IPS-NIHi11 (cell line): ENCODE measurements at places on chromosomes 12 and 14.
A peak's percentile ranks its signal among the peaks of the same experiment; 100 is the strongest.

GRCh38 chr12:58386136-58386535 lies 444.8 kb downstream of the ATP23 start:
- DNase-seq, result peak; percentile 11

DNA sequence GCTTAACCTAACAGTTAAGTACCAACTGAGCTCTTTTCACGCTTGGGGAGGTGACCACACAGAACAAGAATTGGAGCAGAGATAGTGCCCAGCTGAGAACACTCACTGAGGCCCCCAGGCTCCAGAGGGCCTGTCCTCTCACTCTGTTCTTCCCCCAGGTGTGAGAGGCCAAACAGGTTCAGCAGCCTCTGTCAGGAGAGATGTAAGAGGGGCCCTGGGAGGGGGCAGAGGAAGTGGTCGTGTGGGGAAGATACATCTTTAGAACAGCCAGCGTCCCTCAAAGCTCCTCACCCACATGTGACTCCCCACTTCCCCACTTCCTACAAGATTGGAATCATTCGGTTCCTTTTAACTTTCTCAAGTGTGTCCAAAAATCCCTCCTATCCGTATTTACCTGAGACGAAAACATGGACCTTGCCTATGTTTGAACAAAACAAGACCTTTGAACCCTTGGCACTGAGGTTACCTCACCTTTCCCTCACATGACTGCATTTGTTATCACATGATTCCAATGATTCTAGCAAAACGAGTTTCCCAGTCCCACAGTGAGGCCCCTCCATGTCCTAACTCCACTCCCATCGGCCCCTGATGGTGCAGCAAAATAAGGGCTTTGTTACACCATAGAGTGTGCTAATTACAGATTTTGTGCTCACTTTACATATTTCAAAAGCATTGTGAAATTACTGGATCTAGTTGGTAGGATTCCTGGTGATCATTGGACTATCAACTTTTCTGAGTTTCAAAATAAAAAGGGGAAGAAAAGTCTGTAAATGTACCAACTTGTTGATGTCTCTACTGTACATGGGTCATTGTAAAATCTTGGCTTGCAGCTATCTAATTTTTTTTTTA lies 40.0 kb upstream of the PAPOLA start:
- peak; percentile 26 for DNase-seq

- DNase-seq, result no peak
Observed at GRCh38 chr12:61821381-61821780, 438.8 kb upstream of the USP15 start.

- DNase-seq, result no peak
Observed at GRCh38 chr12:19120795-19121194, 8.7 kb upstream of the PLEKHA5 start.

DNA sequence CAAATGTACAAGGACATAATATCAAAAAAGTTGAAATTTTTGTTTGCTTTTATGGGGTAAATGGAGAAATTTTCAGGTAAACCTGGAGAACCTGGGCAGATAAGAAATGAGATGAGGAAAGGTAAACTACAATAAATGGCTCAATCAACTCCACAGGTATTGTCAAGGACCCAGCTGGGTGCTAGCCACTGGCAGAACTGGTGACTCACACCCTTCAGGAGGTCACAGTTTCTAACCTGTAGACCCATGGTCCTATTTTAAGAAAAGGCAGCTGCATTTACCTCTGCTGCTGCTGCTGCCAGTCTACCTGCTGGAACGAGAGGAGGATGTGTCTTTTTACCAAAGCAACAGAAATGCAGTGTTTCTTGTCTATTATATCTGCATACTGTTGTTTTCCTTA lies 226.6 kb downstream of the ALG10B start:
- DNase-seq, result peak; percentile 57

GRCh38 chr14:32382704-32383103 lies 53.6 kb downstream of the AKAP6 start:
- DNase-seq, result peak; percentile 20

GRCh38 chr14:98952593-98953350 lies 319.2 kb downstream of the BCL11B start:
- DNase-seq, result no peak

DNA sequence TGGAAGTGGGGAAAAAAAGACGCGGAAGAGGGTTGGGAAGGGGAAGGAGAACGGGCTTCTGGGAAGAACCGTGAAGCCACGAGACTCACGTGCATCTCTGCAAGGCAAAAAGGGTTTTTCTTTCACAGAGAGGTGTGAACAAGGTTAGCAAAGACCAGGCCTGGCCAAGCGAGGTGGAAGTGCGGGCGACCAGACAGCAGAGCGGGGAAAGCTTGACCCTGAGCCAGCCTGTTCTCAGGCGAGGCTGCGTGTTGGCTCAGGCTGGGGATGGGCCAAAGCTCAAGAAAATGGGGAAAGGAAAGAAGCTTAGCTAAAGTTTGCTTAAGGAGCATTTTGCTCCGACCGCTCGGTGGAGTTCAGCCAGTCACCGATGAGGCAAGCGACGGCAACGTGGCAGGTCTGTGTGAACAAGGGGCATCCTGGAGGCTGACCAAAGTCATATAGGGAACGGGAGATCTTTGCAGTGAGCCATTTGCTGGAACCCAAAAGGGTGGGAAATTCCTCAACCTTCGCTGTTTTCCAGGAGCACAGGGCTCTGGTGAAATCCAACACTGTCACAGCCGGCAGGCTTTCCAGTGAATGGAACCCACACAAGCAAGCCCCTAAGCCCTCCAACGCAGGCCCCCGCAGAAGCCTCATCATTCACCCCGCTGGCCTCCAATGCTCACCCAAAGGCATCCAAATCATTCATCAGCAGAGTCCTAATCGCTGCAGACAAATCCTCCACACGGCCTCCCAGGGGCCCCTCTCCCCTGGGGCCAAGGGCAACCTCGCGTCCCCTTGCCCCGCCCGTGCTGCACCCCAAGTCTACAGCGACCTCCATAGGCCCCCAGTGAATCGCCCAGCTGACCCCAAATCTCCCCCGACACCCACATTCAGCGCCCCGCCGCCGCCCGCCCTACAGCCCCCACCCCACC lies 754 bp downstream of the ZNF605 start:
- peak; percentile 19 for DNase-seq

DNA sequence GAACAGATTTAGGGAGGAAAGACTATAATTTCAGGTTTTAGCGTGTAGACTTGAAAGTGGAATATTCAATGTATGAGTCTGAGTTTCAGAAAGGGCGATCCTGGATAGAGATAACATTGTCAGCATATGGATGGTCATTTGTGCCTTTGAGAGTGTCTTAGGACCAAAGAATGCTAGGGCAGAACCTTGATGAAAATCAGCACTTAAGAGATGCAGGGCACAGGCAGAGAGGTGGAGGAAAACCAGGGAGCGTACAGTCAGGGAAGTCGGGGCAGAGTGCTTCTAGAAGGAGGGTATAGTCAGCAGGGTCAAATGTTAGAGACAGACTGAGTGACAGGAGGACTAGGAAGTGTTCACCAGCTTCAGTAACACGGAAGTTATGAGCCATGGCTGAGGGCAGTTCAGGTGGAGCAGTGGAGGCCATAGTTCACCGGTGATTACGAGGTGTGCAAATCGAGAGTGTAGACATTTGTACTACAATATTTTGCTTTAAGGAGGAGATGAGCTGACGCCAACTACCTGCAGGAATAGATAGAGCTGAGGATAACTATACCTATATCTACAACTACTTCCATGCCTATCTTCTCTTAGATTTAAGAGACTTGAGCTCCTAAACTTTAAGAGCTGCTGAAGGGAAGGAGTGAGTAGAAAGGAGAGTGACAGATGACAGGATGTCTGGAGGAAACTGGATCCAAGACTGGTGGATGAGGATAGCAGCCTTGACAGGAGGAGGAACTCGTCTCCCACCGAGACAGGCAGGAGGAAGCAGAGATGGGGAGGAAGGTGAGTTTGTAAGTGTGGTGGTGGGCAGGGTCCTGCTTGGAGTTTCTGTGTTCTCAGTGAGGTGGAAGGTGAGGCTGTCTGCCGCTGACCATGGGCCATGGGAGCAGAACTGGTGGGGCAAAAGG lies 6.5 kb downstream of the CBLN3 start:
- no peak for DNase-seq

- DNase-seq, result no peak
Observed at GRCh38 chr14:33393231-33393894, 454.7 kb downstream of the NPAS3 start.

DNA sequence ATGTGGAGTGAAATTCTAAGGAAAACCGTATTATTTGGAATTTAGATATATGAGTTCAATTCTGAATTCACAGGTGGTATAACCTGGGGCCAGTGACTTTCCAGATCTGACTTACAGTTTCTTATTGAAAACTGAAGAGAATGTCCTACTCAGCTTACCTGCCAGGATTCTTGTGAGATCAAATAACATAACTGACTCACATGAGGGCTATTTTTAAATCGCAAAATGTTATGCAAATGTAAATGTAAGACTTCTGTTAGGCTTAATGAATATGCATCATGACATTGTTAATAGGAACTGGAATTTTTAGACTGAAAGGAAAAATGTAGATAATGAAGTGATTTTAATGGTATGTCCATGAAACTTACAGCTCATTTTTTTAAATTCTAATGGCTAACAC lies 1142.1 kb downstream of the FLRT2 start:
- no peak for DNase-seq

GRCh38 chr12:104648756-104649155 lies 192.0 kb downstream of the CHST11 start:
- no peak for DNase-seq

DNA sequence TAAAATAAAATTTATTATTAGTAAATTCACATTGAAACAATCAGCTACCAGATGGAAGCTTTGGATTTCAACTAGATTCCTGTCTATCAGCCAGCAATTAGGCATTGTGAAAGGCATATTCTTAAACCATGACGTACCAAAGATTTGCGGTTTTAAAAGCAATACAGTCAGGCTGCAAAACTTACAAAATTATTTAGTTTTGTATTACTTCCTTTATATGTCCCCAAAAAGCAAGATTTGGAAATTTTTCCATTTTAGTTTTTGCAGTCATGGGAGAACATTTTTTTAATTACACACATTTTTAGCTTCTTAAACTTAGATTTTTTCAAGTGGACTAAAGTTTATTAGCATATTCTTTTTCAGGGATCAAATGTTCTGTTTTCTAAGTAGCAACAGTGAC lies 225.0 kb upstream of the KITLG start:
- no peak for DNase-seq

- peak; percentile 96 for DNase-seq
Observed at GRCh38 chr14:100159094-100159864, at the start of gene DEGS2. DEGS2 (minus strand) TSS chr14:100159645; CDS start chr14:100159587, 58 bp downstream.

- no peak for DNase-seq
Observed at GRCh38 chr12:18716236-18716635, 21.6 kb downstream of the PLCZ1 start.

GRCh38 chr14:89849931-89850330 lies 104.6 kb downstream of the EFCAB11 start:
- DNase-seq, result no peak

GRCh38 chr12:60094436-60094835 lies 498.6 kb downstream of the SLC16A7 start:
- no peak for DNase-seq

- no peak for DNase-seq
Observed at GRCh38 chr12:89140602-89141238, 211.6 kb downstream of the DUSP6 start.

- no peak for DNase-seq
Observed at GRCh38 chr14:67963545-67963944, 144.0 kb downstream of the RAD51B start.

- no peak for DNase-seq
Observed at GRCh38 chr12:105091476-105092206, 7.4 kb upstream of the ALDH1L2 start.

DNA sequence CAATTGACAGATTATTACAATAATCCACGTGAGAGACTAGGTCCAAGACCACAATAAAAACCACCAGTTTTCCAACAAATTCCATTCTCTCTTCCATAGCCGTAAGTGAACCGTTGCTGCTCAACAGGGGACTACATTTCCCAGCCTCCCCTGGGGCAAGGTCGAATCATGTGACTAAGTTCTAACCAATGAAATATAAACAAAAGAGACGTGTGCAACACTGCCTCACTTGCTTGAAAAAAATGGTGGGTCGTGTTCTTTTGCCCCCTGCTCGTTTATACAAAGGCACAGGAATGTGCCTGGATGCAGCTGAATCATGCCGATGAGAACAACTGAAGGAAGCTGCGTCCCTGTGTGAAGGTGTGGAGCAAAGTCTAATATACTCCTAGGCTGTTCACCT lies 51.1 kb downstream of the HSPB8 start:
- DNase-seq, result peak; percentile 94

- no peak for DNase-seq
Observed at GRCh38 chr14:100290607-100291304, 15.5 kb downstream of the SLC25A29 start.

DNA sequence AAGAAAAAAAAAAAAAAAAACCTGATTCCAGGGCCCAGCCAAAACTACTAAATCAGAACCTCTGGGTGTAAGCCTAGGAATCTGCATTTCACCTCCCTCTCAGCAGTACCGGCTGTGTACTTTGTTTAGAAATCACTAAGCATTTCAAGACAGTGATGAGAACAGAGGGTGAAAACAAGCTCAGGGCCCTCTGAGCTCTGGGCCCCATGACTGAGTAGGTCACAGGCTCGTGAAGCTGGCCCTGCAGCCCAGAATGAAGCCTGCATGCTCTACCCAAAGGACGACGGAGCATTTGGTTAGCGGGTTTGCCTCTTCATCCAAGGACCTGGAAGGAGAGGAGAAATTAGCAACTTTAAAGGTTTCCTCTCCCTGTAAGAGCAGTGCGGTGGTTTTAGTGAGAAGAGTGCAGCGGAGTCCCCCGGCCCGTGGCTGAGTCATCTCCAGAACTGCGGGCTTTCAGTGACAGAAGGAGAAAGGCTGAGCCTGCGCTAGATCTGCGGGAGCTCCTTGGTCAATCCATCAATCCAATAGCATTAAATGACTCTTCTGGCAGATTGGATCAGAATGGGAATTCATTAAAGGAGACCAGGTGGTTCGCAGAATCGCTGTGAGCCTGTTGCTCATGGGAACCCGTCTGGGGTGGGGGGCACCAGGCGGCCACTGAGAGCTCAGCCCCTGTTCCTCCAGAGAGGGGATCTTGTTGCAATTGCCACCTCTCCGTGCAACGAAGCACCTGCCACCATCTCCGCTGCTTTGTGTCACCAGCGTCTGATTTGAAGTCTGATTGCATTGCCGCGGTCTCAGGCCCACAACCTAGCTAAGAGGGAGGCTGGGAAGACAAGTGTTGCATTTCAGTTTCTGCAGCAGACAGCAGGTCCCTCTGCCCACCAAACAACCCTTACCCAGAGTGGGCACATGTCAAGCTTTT lies 7.3 kb downstream of the IL31 start:
- DNase-seq, result no peak

DNA sequence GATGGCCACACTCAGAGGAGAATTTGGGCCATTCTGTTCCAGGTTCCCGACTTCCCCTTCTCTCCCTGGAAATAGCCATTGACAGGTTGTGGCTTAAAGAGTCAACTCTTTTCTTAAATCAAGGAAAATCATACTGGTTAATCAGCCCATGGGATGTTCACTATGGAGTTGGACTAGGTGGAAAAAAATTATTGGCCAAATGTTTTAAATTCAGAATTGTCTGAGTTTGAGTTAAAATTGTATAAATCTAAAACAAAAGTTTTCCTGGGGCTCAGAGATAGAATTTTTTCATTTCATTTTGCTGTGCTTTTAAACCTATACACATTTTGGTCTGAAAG lies 6.5 kb downstream of the ESRRB start:
- DNase-seq, result no peak

GRCh38 chr12:108914121-108914531 lies 34.2 kb downstream of the DAO start:
- DNase-seq, result no peak
